ENCODE measurements at places on chromosomes 6 and 20.

GRCh38 chr6:128370072-128370471 is 150.3 kb downstream of the PTPRK start:
- peak; percentile 56 for DNase-seq

DNA sequence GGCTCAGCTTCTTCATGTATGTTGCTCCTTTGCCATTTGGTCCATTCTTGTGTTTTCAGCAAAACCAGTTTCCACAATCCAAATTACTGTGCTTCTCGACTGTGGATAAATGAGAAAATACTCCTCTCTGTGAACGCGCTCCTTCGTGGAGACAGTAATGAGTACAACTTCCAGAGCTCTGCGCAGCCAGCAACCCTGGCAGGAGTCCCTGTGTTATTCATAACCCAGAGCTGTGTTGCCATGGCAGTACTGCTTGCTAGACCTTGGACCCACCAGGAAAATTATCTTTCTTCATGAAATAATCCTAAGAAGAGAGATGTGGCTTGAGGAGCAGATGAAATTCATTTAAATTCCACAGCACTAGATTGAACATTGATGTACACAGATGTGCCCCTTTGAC is 73.7 kb downstream of the SLC22A3 start:
- peak; percentile 83 for DNase-seq

DNA sequence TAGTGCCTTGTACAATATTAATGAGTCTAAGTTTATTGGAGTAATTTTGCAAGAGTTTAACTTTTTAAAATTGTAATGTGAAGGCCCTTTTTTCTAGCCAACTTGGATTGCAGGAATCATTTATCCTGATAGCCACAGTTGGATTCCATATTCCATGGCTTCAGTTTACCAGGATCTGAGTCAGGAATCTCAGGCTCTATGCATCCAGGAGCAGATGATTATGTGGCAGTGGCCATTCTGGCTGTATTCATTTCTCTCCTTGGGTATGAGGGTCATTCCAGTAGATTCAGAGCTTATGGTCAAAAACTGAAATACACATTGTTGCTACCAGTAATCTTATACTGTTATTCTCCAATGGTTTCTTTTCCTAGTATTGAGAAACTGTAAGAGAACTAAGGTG is 2.9 kb downstream of the AIG1 start:
- no peak for DNase-seq

- DNase-seq: no peak
Observed at GRCh38 chr6:21245488-21245887, 348.1 kb upstream of the SOX4 start.

DNA sequence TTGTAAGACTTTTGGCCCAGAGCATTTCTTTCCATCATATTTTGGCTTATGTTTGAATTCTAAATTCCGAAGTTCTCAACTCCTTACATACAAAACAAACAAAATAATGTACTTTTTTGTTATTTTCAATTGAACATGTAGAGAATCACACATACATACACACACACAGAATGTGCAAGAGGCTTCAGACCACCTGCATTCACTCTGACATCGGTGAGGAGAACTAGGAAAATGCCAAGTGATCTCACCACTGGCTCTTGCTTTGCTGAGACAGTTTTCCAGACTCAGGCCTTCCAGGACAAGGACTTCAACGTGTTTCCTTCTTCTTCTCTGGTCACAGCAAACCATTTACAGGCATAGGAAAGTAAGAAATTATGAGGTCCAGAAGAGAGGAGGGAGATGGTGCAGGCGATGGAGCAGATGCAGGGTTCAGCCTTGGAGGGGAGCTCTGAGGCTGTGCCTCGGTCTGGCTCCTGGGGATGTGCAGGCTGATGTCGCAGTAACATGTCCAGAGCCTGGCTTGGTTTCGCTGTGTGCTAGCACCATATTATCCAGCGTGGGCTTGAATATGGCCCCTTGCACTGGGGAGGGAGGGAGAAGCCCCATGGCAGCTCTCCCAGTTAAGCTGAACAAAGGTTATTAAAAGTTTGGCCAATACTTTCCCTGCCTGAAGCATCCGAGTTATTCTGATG is 93.4 kb downstream of the DACT2 start:
- DNase-seq: no peak

- DNase-seq: no peak
Observed at GRCh38 chr20:6739406-6739805, 28.1 kb upstream of the BMP2 start.

DNA sequence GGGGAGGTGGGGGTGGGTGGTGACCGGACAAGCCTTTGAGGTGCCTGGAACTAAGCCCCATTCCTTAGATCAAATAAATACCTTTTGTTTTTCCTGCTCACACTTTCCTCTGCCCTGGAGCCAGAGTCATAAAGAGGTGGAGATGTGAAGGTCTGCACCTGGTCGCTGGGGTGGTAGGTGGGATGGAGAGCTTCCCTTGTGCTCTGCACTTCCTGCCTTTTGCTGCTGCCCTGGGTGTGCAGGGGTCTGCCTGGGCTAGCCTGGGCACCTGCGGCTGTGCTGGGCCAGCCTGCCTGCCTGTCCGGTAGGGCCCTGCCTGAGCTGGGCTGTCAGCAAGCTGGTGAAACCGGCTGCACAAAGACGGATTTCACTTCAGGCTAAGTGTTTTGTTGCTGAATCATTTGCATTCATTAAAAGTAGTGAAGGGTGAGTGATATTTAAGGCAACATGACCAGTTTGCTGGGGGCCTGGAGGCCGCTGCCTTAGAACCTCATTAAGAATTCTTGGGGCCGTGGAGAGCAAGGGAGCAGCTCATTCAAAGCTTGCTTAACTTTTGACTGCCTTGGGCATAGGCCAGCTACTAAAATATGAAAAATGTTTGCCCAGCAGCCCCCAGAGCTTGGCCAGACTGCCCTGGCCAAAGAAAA is 20.5 kb downstream of the PTK7 start:
- DNase-seq: peak; percentile 73

GRCh38 chr6:43399932-43400487 is 27.3 kb upstream of the ABCC10 start:
- DNase-seq: no peak

- DNase-seq: no peak
Observed at GRCh38 chr20:13340088-13340487, 119.0 kb downstream of the ISM1 start.

GRCh38 chr6:167990016-167990945 is 7.2 kb upstream of the KIF25 start:
- no peak for DNase-seq

DNA sequence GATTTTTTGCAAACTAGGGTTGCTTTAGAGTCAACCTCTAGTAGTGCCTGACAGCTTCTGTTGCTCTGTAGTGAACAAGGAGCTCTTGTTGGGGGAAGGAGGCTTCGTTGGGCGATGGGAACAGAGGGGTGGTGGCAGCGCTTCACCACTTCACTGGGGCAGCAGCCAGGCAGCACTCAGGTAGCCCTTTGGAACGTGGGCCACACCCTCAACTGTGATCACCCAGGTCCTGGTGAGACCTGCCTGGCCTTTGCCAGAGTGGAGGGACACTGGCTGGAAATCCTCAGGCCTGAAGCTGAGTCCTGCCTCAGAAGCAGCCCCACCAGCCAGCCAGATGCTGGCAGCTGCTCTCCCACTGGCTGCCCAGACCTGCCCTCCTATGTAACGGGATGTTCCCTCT is 10.4 kb upstream of the EDN3 start:
- DNase-seq: no peak

GRCh38 chr6:137910424-137910834 is 43.4 kb downstream of the TNFAIP3 start:
- DNase-seq: no peak

DNA sequence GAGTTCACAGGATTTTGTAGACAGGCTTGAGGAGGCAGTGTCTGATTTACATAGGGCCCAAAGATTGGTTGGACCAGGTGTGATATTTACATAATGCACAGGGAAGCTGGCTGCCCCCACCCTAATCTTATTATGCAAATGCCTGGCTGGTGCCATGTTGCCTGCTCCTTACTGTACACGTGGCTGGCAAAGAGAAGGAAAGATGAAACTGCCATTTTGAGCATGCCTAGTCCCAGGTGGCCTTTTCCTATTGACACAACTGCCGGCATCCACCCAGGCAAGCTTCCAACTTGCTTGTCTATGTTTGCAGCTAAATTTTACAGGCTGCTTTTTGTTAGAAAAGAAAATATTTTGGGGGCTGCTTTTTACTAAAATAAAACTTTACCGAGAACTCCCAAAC is 174.6 kb downstream of the LMBRD1 start:
- no peak for DNase-seq

Measured in fibroblast of pulmonary artery (primary cell).